ENCODE measurements at places on chromosomes 5 and 9.

GRCh38 chr5:116652903-116653302 is 78.3 kb upstream of the SEMA6A start:
- no peak for DNase-seq

DNA sequence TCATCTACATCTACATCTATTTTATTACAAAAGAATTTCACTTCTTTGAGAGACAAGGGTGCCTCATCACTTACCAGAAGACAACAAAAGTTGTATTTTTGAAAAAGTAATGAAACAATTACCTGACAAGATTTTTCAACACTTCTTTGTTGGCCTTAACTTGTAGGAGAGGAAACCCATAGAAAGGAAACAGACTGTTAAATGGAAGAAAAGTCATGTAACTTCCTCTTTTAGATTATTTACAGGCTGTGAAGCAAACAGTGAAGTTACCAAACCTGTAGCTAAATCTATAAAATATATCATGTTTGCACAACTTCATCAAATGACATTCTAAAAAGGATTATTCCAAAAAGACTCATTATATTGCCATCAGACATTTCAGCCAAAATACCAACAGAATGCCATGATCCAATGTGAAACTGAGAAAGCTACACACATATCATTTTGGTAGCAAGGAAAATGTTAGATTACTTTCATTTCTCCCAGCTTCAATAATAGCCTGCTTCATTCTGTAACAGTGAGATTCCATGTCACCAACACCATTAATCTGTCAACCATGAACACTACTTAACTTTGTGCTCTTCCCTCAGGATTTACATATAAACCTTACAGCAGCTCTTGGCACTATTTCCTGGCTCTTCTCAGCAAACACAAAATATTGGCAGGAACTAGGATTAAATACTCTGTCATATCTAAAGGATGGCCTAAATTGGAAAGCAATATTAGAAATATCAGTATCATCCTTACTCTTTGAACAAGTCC is 122.5 kb downstream of the MCTP1 start:
- no peak for DNase-seq

GRCh38 chr5:139565411-139566305 is 4.5 kb downstream of the UBE2D2 start:
- no peak for DNase-seq

- DNase-seq, result no peak
These were observed 40.1 kb downstream of the IQGAP2 start for GRCh38 chr5:76443066-76443800.

DNA sequence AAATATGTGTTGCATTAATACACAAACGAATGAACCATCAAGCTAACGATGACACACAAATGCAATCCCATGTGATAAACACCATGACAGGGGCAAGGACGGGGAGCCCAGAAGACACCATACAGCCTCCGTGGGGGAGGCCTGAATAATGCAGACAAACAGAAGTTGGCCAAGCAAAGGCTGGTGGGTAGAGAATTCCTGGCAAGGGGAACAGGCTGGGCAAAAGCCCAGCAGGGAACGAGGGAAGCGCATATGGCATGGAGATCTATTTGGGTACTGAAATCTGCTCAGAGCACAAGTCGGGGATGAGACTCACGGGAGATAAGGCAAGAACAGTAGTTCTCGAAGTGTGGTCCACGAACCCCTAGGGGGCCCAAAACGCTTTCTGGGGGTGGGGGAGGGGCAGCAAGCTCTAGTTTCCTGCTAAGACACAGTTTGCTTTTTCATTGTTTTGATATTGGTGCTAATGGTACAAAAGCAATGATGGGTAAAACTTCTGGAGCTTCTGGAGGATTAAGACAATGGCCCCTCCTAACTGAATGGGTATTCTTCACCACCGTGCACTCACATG is 42.9 kb upstream of the FBXW11 start:
- DNase-seq, result no peak

GRCh38 chr5:39376293-39376714 is 12.0 kb upstream of the C9 start:
- DNase-seq, result peak; percentile 56

DNA sequence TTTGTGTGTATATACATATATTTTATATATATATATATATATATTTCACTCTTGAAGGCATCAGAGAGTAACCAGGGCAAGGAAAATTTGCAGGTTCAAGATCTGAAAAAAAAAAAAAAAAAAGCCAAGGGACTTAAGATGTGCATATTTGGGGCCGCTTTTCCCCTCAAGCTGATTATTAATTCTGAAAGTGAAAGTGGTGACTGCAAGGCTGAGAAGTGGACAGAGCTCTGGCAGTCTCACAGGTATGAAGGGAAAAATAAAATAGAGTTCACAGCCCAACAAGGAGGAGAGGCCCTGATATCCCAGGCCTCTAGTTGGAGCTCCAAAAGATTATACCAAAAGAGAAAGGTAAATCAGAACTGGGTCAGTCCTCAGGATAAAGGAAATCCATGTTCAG is 234.4 kb upstream of the GAS1 start:
- no peak for DNase-seq

GRCh38 chr5:69084195-69084594 is 9.6 kb upstream of the SLC30A5 start:
- DNase-seq, result no peak

- DNase-seq, result no peak
These were observed 210.9 kb downstream of the FRMD3 start for GRCh38 chr9:83327323-83327722.

DNA sequence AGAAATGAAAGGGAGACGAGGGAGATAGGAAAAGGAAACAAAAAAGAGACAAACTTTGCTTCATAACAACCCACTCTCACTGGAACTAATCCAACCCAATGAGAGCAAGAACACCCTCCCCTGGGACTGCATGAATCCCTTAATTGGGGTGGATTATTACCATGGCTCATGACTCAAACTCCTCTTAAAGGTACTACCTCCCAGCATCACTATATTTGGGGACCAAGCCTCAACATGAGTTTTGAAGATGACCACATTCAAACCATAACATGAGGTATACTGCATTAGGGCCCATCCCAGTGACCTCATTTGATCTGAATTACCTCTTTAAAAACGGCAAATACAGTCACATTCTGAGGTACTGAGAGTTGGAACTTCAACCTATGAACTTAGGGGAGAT is 8.0 kb downstream of the MTAP start:
- peak; percentile 55 for DNase-seq

- DNase-seq, result no peak
These were observed 3.7 kb downstream of the TLN1 start for GRCh38 chr9:35728041-35728971.

GRCh38 chr5:75235711-75236110 is 967 bp downstream of the ANKRD31 start:
- DNase-seq, result peak; percentile 15

All from D341Med (cell line).